ENCODE measurements at places on chromosomes 3 and 15. TPM values are rescaled to one million over a fixed set of nuclear protein-coding genes. Genes with fewer than 3 reads are reported as not detected.

Gene WWTR1
- total RNA-seq, result 87.7 TPM

Gene PLCH1
- total RNA-seq, result 12.1 TPM

Gene ZNF80
- not detected for total RNA-seq

Gene FOXB1
- total RNA-seq, result not detected

Gene IL17RD
- total RNA-seq, result 1.1 TPM

DNA sequence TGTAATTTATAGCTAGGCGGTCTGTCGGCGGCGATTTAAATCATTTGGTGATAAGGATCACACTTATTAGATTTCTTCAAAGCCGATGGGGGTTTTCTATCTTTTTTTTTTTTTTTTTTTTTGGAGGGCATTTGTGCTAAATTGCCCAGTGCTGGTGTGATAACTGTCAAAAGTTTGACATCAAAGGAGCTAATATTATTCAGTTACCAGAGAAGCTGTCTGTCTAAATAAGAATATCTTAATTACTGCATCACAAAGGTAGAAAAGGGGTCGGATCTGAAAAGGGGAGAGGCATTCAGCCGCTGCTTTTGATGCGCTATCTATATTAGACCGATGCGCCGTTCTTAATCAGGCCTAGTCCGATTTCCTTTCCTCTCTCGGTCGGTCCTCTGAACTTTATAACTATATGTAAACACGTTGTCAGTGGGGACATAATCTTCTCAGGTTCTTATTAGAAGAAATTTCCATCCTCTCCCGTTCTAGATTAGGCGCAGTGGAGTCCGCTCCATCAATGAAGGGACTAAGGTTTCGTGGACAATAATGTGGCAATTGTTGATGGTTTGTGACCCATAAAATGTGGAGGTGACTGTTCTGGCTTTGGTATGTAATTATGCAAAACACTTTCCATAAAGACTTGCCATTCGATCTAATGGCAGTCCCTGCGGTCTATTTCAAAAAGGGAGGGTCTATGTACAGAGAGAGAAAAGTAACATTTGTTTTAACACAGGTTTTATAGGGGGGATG is 31.7 kb downstream of the NR2F2 start:
- H3K4me1 ChIP-seq, result peaks cover 4% of the 10 kb centered on the region
- no peak overlapping the region for H3K4me3 ChIP-seq
- no peak overlapping the region for H3K27ac ChIP-seq
- DNase-seq, result no peak
- peaks cover 63% of the 10 kb centered on the region for H3K27me3 ChIP-seq

- no peak overlapping the region for H3K4me3 ChIP-seq
- DNase-seq, result no peak
- H3K27ac ChIP-seq, result no peak overlapping the region
Measured at GRCh38 chr15:71461748-71462147, 346.5 kb downstream of the THSD4 start.

DNA sequence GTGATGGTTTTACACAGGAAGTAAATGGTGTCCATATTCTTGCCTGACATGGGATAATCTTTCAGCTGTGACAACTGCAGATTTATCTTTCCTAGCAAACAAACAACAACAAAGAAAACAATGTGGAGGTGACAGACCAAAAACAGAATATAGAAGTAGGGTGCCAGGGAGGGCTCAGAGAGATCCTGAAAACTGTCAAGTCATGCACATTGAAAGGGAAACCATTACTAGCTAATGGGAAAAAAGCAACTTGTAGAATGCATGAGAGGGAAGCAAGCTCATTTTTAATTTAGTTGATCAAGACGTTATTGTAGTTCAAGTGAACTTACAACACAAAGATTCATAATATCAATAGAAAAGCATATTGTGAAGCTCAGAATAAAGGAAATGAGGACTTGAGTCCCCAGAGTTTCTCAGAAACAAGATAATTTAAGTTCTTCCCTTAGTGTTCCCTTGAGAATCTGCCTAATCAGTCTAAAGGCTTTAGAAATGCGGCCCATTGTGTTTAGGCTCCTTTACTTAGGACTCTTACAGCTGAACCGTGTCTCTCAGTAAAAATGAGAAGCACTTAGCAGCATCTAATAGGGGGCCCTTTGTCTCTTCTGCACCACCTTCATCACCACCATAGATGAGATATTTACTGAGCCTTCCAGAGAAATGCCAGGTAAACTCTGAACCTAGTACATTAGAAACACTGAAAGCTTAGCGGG is 115.6 kb upstream of the CADPS start:
- H3K36me3 ChIP-seq, result no peaks in the 10 kb centered on the region
- no peak overlapping the region for H3K27ac ChIP-seq
- H3K4me1 ChIP-seq, result no peaks in the 10 kb centered on the region
- no peaks in the 10 kb centered on the region for H3K27me3 ChIP-seq

GRCh38 chr3:113138839-113139743 is 72.3 kb upstream of the BOC start:
- H3K27me3 ChIP-seq, result no peaks in the 10 kb centered on the region
- H3K27ac ChIP-seq, result no peak overlapping the region
- H3K36me3 ChIP-seq, result no peaks in the 10 kb centered on the region
- H3K4me1 ChIP-seq, result no peaks in the 10 kb centered on the region
- no peak overlapping the region for H3K4me3 ChIP-seq

- no peaks in the 10 kb centered on the region for H3K36me3 ChIP-seq
- H3K27me3 ChIP-seq, result no peaks in the 10 kb centered on the region
- H3K4me1 ChIP-seq, result peaks cover 53% of the 10 kb centered on the region
- H3K27ac ChIP-seq, result peak overlapping the region; percentile 97
- peak overlapping the region; percentile 53 for H3K4me3 ChIP-seq
Measured at GRCh38 chr3:188947401-188948280, 224.1 kb upstream of the TPRG1 start.

- H3K4me1 ChIP-seq, result no peaks in the 10 kb centered on the region
- DNase-seq, result no peak
- peaks cover 42% of the 10 kb centered on the region for H3K36me3 ChIP-seq
Measured at GRCh38 chr15:41483519-41483918, 10.2 kb upstream of the ITPKA start.

DNA sequence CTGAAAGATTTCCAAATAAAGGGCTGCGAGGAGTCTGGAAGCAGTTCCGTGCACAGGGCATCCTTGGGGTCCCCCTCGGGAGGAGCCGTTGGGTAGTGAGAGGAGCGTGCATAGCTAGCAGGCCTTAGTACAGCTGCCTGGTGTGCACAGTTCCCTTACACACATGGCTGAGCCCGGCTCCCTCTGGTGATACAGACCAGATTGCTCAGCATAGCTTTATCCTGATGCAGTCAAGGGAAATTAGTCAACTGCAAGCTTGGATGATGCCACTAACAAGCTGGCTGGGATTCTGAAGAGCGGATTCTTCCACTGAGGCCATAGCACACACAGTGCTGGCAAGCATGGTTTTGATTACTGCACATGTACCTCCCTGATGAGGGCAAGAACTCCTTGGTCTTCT is 349.4 kb downstream of the LRTM1 start:
- H3K4me3 ChIP-seq, result no peak overlapping the region
- H3K27me3 ChIP-seq, result no peaks in the 10 kb centered on the region
- no peaks in the 10 kb centered on the region for H3K36me3 ChIP-seq

- DNase-seq, result no peak
- no peak overlapping the region for H3K27ac ChIP-seq
- H3K27me3 ChIP-seq, result no peaks in the 10 kb centered on the region
- H3K4me3 ChIP-seq, result no peak overlapping the region
Measured at GRCh38 chr3:146832857-146833458, 227.8 kb upstream of the PLSCR5 start.

DNA sequence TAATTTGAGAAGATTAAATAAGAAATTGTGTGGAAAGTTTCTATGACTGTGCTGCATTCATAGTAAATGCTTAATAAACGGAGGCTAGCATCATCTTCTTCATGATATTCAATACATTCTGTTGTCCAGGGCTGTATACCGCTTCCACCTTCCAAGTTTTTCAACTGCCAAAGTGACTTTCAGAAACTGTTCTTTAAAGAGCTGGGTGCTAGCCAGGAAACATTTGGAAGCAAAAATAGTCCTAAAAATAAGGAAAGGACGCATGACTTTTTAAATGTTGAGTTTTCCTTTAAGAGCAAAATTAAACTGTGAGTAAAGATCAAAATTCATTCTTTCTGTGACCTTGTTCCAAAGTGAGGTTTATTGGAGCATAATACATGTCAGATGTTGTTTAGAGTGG is 9.4 kb upstream of the ERC2 start:
- H3K4me3 ChIP-seq, result no peak overlapping the region
- H3K4me1 ChIP-seq, result no peaks in the 10 kb centered on the region
- no peak for DNase-seq
- no peaks in the 10 kb centered on the region for H3K36me3 ChIP-seq
- H3K27ac ChIP-seq, result no peak overlapping the region

- H3K27me3 ChIP-seq, result no peaks in the 10 kb centered on the region
- no peak overlapping the region for H3K27ac ChIP-seq
- H3K4me1 ChIP-seq, result no peaks in the 10 kb centered on the region
- DNase-seq, result no peak
- peaks cover 7% of the 10 kb centered on the region for H3K36me3 ChIP-seq
Measured at GRCh38 chr3:97793420-97794019, 28.3 kb upstream of the CRYBG3 start.

GRCh38 chr3:194851941-194852340 is 166.3 kb downstream of the FAM43A start:
- DNase-seq, result no peak
- H3K27ac ChIP-seq, result no peak overlapping the region
- no peaks in the 10 kb centered on the region for H3K27me3 ChIP-seq

DNA sequence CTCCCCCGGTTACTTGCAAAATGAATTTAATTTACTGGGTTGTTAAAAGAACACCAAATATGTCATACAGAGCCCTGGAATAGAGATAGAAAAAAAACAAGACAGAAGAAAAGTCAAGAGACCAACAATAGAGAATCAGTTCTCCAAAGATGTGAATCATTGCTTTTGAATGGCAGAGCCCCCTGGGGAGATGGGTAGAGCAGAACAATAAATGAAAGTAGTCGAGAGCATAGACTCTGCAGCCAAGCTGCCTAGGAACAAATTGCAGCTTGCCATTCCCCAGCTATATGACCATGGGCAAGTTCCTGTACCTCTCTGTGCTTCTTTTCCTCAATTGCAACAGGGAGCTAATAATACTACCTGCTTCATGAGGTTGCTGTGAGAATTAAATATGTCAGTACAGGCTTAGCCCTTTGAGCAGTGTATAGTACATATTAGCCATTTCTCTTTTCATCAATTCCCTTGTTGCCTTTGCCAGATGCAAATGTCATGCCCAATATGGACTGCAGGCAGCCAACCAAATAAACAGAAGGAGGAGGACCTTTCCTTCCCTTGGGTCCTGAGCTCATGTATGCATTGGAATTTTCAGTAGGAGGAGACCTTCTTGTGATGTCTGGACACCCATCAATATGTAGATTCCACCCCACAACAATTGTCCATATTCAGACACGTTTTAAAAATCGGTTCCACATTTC is 25.0 kb upstream of the BFSP2 start:
- no peaks in the 10 kb centered on the region for H3K4me1 ChIP-seq
- no peaks in the 10 kb centered on the region for H3K27me3 ChIP-seq
- no peak overlapping the region for H3K27ac ChIP-seq

- no peaks in the 10 kb centered on the region for H3K27me3 ChIP-seq
- no peaks in the 10 kb centered on the region for H3K36me3 ChIP-seq
- H3K27ac ChIP-seq, result peak overlapping the region; percentile 91
- H3K4me3 ChIP-seq, result peak overlapping the region; percentile 83
- H3K4me1 ChIP-seq, result peaks cover 42% of the 10 kb centered on the region
Measured at GRCh38 chr15:64703632-64703959, 71.8 kb downstream of the RBPMS2 start.

GRCh38 chr3:25785826-25786225 is 2.6 kb upstream of the NGLY1 start:
- H3K36me3 ChIP-seq, result no peaks in the 10 kb centered on the region
- no peak overlapping the region for H3K4me3 ChIP-seq
- H3K27me3 ChIP-seq, result no peaks in the 10 kb centered on the region
- DNase-seq, result no peak
- H3K4me1 ChIP-seq, result peaks cover 30% of the 10 kb centered on the region
- H3K27ac ChIP-seq, result no peak overlapping the region

DNA sequence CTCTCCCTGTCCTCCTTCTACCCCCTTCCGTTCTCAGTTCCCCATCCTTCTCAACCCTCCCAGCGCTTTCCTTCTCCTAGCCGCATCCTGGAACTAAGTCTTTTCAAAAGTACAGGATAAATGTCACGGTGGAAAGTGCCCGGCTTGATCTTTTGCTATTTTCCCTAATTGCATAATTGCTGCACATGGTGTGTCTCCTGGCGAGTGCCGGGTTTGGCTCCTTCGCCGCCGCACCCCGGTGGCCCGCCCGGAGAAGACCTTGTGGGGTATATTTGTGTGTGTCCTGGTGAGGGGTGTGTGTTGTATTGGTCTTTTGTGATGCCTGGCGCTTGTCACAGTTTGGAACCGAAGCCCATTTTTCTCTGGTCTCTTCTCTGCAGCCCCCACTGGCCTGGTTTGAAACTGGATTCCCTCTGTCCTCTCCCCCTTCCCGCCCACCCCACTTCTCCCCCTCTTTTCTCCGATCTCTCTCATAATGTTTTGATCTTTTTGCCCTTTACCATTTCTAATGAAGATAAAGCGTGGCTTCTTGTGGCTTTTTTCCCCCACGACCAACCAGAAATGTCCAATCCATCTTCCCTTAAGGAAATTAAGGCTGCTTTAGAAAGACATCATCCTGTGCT is 692 bp downstream of the UBE2E2 start:
- H3K27ac ChIP-seq, result peak overlapping the region; percentile 85
- DNase-seq, result peak; percentile 70
- no peaks in the 10 kb centered on the region for H3K27me3 ChIP-seq
- H3K4me1 ChIP-seq, result peaks cover 21% of the 10 kb centered on the region
- H3K36me3 ChIP-seq, result no peaks in the 10 kb centered on the region

GRCh38 chr3:46092702-46093080 is 65.4 kb upstream of the XCR1 start:
- no peak for DNase-seq
- H3K27me3 ChIP-seq, result no peaks in the 10 kb centered on the region
- no peaks in the 10 kb centered on the region for H3K36me3 ChIP-seq
- H3K27ac ChIP-seq, result no peak overlapping the region

GRCh38 chr15:50685976-50686468 is 575 bp downstream of the TRPM7 start:
- DNase-seq, result peak; percentile 83
- H3K27me3 ChIP-seq, result no peaks in the 10 kb centered on the region
- H3K4me1 ChIP-seq, result peaks cover 37% of the 10 kb centered on the region
- no peaks in the 10 kb centered on the region for H3K36me3 ChIP-seq
- H3K27ac ChIP-seq, result peak overlapping the region; percentile 96

- no peaks in the 10 kb centered on the region for H3K36me3 ChIP-seq
- H3K27ac ChIP-seq, result no peak overlapping the region
- no peak overlapping the region for H3K4me3 ChIP-seq
Measured at GRCh38 chr3:127899766-127900165, 15.3 kb upstream of the KBTBD12 start.

DNA sequence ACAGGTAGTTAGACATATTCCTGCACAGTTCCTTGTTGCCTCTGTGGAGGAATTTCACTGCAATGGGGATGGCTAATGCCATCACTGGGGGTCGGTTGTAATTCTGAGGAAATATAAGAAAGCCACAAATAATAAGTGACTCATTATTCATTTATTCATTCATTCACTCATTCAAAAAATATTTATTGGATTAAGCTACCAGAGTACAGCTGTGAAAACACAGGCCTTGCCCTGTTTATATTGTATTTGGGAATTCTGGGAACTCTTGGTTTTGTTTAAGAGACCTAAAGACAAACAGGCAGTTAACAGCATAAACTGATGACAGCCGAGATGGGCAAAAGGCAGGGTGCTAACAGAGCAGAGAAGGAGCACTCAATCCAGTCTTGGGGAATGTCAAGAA is 23.6 kb downstream of the PTX3 start:
- H3K4me3 ChIP-seq, result no peak overlapping the region
- H3K36me3 ChIP-seq, result no peaks in the 10 kb centered on the region
- H3K27ac ChIP-seq, result no peak overlapping the region
